ENCODE measurements at places on chromosomes 6 and 20.
A peak's percentile ranks its signal among the peaks of the same experiment; 100 is the strongest.

GRCh38 chr6:70668499-70668812, 773 bp downstream of the SMAP1 start:
- DNase-seq, result peak; percentile 39

- no peak for DNase-seq
Measured at GRCh38 chr20:46998477-46999240, 104.0 kb downstream of the EYA2 start.

- no peak for DNase-seq
Measured at GRCh38 chr6:64838726-64839125, 868.3 kb downstream of the EYS start.

DNA sequence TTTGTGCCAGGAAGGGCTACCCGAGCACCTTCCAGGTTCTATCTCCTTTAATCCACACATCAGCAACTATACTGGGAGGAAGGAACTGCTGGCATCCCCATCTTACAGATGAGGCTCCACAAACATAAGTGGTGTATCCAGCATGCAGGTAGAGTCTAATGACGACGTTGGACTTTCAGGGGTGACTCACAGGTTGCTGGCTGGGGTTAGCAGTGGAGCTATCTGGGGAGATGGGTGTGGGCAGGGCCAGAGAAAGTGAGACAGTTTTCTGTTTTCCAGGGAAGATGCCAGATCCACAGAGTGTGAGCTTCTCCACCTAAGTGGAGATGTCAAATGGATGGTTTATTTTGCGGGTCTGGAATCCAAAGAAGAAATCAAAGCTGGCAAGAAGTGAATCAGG, 31.8 kb downstream of the CDH22 start:
- DNase-seq, result no peak

- no peak for DNase-seq
Measured at GRCh38 chr6:7996538-7997111, 67.6 kb downstream of the BLOC1S5 start.

DNA sequence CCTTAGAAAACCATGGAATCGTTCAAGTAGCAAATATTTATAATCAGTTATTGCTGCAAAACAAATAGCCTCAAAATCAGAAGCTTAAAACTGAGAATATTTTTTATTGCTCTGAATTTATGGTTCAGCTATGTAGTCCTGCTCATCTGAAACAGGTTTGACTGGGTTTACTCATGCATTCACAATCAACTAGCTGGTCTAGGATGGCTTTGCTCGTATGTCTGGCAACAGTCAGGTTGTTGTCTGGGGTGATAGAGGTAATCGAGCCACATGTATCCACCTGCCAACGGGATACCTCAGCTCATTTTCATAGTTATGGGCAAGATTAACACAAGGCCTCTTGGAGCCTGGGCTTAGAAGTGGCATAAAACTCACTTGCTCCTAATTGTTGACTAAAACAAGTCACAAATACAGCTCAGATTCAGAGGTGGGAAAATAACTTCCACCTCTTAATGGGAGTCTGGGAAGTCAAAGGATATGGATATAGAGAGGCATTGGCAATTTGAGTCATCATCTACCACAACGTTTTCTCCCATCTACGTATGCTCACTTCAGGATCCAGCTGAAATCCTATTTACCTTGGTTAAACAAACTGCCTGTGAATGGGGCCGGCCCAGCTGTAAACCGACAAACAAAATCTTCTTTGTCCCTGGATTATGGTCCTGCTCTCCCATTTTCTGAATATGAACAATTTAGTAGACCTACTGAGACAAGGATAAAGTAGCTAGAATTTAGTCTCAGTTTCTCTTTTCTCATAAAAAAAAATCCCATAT, 54.5 kb upstream of the TENT5A start:
- DNase-seq, result no peak

- DNase-seq, result no peak
Measured at GRCh38 chr6:106527979-106528378, 101.3 kb downstream of the RTN4IP1 start.

DNA sequence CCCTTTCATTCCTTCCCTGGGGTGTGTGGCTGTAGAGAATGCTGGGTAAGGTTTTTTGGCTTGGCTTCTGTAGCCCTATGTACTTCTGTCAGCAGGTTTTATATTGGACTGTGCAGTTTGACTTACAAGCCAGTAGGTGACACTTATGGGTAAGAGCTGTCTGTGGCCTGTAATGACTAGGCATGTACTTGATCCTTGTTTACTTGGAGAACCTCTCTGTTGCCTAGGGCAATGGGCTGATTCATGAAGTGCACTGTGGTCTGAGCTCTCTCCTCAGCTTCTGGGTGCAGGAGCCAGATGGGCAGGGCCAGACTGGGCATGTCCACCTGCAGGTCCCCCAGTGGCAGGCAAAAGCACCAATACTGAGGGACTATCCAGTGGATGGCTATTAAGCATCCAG, 544.6 kb downstream of the ADGRB3 start:
- no peak for DNase-seq

GRCh38 chr6:154435400-154435945, 75.0 kb downstream of the CNKSR3 start:
- DNase-seq, result no peak

DNA sequence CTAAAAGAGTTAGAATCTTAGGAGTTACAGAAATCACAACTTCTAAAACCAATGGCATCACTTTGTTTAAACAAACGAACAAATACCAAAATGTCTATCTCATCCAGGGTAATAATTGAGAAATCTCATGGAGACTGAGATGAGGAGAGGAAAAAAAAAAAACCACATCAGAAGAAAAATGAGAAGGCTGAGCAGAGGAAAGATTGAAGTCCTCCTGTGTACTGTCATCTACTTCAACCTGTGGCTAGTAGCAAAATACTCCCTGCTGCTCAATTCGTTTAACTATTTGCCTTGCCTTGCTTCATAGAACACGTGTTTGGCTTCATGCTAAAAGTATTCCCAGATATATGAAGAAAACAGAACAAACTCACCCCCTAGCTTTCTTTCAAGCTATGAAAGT, 143.7 kb downstream of the PDE10A start:
- no peak for DNase-seq

GRCh38 chr6:29552512-29553051, 7.0 kb downstream of the UBD start:
- no peak for DNase-seq

Data from stimulated activated naive CD4-positive, alpha-beta T cell treated with Interleukin-2 at 50 U/mL for 16 hours (primary cell).